Fibroblast of lung (primary cell): ENCODE measurements at places on chromosomes 12 and 14. TPM values are rescaled to one million over a fixed set of nuclear protein-coding genes. Genes with fewer than 3 reads are reported as not detected.

DNA sequence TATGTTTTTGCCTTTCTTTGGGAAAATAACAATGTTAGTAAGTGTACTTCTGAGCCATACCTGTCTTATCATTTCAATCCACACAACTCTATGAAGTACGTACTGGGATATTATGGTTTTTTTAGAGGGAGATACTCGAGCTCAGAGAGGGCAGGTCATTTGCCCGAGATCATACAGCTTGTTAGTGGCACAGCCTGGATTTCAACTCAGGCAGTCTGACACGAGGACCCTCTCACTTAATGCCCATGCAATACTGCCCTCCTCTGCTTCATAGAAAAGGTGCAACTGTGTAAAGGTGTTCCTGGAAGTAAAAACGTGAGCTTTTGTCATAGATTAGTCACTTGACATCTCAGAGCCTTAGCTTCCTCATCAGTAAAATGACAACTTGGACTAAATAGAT lies 128.0 kb downstream of the NDUFA12 start:
- no peak overlapping the region for H3K27ac ChIP-seq
- peaks cover 51% of the 10 kb centered on the region for H3K27me3 ChIP-seq
- DNase-seq = no peak

Gene SLC22A17
- 3.9 and 7.9 TPM in 2 replicates for polyA plus RNA-seq

DNA sequence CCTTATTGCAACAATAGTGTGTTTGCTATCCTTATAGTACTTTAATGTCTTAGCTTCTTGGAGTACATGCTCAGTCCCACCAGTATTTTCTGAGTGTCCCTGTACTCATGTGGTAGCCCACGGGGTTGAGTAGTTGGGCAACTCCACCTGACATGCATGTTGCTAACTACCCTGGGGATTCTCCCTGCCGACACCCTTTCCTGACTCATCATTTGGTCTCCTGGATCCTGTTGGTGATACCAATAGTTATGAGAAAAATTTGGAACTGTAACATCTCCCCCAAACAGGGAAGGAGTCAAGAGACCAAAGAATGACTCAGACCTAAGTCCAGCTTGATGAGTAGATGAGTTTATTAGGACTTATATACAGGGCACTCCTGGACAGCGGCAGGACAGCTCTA lies 101.6 kb downstream of the BRMS1L start:
- H3K4me1 ChIP-seq = no peaks in the 10 kb centered on the region
- no peak overlapping the region for H3K4me3 ChIP-seq
- no peak for DNase-seq

Gene SDS
- not detected in 2 replicates for polyA plus RNA-seq

- no peak overlapping the region for H3K27ac ChIP-seq
- H3K4me1 ChIP-seq = no peaks in the 10 kb centered on the region
- no peaks in the 10 kb centered on the region for H3K27me3 ChIP-seq
- no peaks in the 10 kb centered on the region for H3K36me3 ChIP-seq
Observed at GRCh38 chr12:130031571-130032189, 127.9 kb upstream of the TMEM132D start.

- no peaks in the 10 kb centered on the region for H3K27me3 ChIP-seq
- DNase-seq = peak; percentile 90
- peak overlapping the region; percentile 89 for H3K27ac ChIP-seq
- H3K36me3 ChIP-seq = no peaks in the 10 kb centered on the region
- H3K4me3 ChIP-seq = no peak overlapping the region
Observed at GRCh38 chr14:102795060-102795925, 18.0 kb downstream of the TRAF3 start.

GRCh38 chr14:24055971-24056799 lies 4.4 kb downstream of the CARMIL3 start:
- no peak overlapping the region for H3K27ac ChIP-seq
- no peak overlapping the region for H3K4me3 ChIP-seq
- H3K4me1 ChIP-seq = no peaks in the 10 kb centered on the region
- no peak for DNase-seq
- H3K27me3 ChIP-seq = peaks cover 5% of the 10 kb centered on the region
- no peaks in the 10 kb centered on the region for H3K36me3 ChIP-seq

GRCh38 chr12:68759852-68760251 lies 13.9 kb downstream of the SLC35E3 start:
- no peak for DNase-seq
- no peak overlapping the region for H3K27ac ChIP-seq
- no peaks in the 10 kb centered on the region for H3K4me1 ChIP-seq
- H3K27me3 ChIP-seq = no peaks in the 10 kb centered on the region
- peaks cover 1% of the 10 kb centered on the region for H3K36me3 ChIP-seq

- H3K4me3 ChIP-seq = no peak overlapping the region
- no peaks in the 10 kb centered on the region for H3K36me3 ChIP-seq
- H3K4me1 ChIP-seq = no peaks in the 10 kb centered on the region
- no peak overlapping the region for H3K27ac ChIP-seq
- no peak for DNase-seq
- H3K27me3 ChIP-seq = no peaks in the 10 kb centered on the region
Observed at GRCh38 chr12:18886962-18887361, 149.0 kb downstream of the CAPZA3 start.

DNA sequence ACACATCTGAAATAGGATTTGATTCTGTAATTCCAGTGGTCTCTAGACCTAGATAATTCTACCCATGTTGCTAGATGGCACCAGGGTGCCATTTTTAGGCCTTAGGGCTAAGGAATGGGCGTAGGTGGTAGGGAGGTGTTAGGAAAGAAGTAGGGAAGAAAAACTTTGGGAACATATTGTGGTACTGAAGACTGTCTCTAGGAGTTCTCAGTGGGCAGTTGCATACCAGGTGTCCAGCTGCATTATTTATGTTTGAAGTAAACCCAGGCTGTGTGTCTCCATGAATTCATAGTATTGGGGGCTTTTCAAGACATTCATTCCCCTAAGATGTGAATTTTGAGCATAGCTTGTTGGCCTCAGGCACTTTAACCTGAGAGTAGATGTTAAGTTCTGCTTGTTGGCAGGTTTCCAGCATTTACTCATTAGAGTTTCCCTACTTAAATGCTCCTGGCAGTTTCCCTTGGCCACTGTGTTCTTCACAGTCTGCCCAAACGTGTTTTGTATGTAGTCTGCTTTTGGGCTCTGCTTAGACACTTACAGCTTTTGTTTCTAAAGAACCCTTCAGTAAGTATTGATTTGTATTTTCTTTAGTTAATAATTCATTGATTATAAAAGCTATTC lies 31.5 kb upstream of the CCT2 start:
- peaks cover 7% of the 10 kb centered on the region for H3K4me1 ChIP-seq
- H3K36me3 ChIP-seq = no peaks in the 10 kb centered on the region
- H3K27ac ChIP-seq = peak overlapping the region; percentile 4
- H3K27me3 ChIP-seq = no peaks in the 10 kb centered on the region

Gene GRIN2B
- not detected in 2 replicates for polyA plus RNA-seq

DNA sequence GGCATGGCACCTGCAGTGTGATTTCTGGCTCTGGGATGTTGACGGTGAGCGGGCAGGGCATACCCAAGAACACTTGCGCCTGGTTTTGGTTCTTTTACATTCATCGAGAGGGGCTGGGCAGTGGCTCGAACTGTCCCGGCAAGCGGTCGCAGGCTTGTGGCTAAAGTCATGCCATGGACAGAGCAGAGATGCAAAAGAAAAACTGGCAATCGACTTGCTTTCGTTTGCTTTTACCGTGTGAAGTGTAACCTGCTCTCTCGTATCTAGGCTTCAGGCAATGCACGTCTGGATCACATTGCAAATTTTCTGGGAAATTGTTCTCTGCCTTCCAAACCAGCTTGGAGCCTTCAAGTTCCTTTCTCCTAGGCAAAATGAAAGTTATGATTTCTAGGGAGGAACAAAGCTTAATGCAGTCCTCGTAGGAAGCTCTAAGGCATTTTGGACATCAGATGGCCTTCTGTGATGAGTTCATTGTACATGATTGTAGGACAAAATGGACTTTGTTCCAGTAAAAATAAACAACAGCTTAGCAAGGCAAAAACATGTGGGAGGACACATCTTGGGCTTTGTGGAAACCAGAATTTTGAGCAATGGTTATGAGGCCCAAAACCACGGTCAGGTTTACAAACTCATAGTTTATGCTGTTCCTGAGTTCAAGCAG lies 18.3 kb downstream of the ADGRD1 start:
- no peak overlapping the region for H3K4me3 ChIP-seq
- DNase-seq = no peak
- H3K27ac ChIP-seq = no peak overlapping the region
- no peaks in the 10 kb centered on the region for H3K36me3 ChIP-seq
- no peaks in the 10 kb centered on the region for H3K27me3 ChIP-seq

DNA sequence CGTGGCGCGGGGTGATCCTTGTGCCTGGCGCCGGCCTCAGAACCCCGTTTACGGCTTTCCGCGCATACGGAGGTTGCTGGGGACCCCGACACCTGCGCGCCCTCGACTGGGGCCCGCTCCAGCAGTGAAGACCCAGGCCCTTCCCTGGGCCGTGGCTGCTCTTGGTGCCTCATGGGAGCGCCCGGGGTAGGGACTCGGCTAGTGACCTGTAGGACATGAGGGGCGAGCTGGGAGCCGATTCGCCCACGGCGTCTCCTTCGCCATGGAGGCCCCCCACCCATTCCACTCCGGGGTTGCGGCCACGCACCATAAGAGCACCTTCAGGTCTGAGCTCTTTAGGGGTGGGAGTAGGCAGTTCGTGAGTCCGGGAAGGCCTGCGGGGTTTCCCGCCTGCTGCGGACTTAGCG lies 14.2 kb upstream of the PAX9 start:
- H3K27me3 ChIP-seq = peaks cover 46% of the 10 kb centered on the region
- no peaks in the 10 kb centered on the region for H3K36me3 ChIP-seq
- no peaks in the 10 kb centered on the region for H3K4me1 ChIP-seq
- no peak overlapping the region for H3K27ac ChIP-seq
- no peak for DNase-seq

DNA sequence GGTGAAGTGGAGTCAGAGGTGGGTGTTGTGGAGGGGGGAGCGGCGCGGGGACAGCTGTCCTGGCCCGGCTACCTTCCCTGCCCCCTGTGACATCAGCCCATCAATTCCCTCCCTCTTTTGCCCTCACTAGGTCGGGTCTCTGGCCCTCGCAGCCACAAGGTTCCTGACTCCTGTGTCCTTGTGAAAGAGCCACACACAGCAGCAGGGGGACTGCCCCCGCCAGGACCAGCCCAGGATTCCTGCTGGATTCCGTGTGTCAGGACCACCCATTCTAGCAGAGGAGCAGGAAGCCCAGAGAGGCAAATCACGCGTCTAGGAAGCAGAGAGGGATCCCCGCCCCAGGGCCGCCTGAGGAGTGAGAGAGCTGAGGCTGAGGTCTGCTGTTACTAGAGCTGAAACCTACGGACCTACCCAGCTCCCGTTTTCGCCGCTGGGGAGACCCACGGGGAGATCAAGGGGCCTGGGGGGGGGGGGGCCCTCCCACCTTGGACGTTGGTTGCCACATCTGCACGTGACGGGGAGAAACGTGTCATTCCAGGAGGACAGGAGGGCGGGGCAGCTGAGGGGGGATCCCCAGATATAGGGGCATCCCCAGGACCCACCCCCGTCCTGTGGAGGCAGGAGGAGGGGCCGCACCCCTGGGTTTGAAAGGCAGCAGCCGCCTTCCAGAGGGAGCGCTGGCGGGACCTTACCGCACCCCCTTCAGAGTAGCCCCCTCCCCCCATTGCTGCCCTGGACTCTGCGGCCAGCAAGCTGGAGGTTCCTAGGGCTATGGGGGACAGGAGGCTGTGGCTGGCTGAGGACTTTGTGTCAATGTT lies 12.5 kb upstream of the INF2 start:
- DNase-seq = no peak
- peaks cover 32% of the 10 kb centered on the region for H3K4me1 ChIP-seq

Gene SLCO1B1
- polyA plus RNA-seq = not detected in 2 replicates

Gene RIMBP2
- not detected in 2 replicates for polyA plus RNA-seq

DNA sequence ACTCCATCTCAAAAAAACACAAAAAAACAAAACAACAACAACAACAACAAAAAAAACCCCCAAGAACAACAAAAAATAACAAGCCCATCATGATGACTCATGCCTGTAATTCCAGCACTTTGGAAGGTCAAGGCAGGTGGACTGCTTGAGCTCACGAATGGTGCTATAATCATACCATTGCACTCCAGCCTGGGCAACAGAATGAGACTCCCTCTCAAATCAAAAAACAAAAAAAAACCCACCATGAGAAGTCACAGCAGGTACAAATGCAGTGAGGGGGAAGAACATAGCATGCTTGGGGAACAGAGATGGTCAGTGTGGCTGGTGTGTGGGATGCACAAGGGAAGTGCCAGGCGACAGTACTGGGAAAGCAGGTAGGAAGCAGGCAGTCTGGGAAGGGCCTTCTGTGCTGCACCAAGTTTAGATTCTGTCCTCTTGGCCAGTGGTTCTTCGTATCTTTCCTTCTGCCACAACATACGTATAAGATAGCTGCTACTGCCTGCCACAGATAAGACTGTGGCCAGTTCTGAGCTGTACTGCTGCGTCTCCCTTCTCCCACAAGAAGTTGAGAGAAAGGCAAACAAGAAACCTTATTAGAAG lies 28.0 kb downstream of the ATG14 start:
- no peak for DNase-seq
- peaks cover 5% of the 10 kb centered on the region for H3K36me3 ChIP-seq
- peaks cover under 1% of the 10 kb centered on the region for H3K4me1 ChIP-seq
- no peaks in the 10 kb centered on the region for H3K27me3 ChIP-seq

DNA sequence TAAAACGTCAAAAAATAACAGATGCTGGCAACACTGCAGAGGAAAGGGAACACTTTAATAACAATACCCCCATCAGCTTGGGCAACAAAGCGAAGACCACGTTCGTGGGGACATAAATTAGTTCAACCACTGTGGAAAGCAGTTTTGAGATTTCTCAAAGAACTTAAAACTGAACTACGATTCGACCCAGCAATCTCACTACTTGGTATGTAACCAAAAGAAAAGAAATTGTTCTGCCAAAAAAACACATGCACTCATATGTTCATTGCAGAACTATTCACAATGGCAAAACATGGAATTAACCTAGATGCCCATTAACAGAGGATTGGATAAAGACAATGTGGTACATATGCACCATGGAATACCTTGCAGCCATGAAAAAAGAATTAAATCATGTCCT lies 81.2 kb upstream of the RAP1B start:
- H3K4me3 ChIP-seq = no peak overlapping the region
- no peaks in the 10 kb centered on the region for H3K36me3 ChIP-seq
- no peaks in the 10 kb centered on the region for H3K4me1 ChIP-seq
- DNase-seq = peak; percentile 29

DNA sequence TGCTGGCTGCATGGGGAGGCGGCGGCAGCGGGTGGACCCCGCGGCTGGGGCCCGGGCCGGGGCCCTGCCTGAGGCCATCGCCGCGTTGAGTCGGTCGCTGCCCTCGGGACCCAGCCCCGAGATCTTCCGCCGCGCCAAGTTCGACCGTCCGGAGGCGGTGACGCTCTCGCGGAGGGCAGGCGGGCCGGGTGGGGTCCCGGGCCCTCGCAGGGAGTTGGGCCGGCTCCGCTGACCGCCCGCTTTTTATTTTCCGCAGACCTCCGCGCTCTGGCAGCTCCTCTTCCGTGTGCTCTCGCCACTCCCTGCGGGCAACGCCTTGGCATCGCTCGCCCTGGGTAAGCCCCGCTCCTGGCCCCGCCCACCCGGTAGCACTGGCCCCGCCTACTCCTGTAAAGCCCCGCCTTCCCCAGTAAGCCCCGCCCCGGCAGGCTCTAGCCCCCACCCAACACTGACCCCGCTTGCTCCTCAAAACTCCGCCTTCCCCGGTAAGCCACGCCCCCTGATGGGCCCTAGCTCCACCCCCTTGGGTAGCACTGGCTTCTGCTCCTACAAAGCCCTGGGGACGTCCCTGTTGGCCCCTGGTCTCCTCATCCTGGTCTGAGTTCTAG lies 424 bp downstream of the TEDC1 start:
- DNase-seq = peak; percentile 38
- H3K27ac ChIP-seq = peak overlapping the region; percentile 78
- peaks cover 11% of the 10 kb centered on the region for H3K27me3 ChIP-seq
- peaks cover 4% of the 10 kb centered on the region for H3K4me1 ChIP-seq

- no peaks in the 10 kb centered on the region for H3K27me3 ChIP-seq
- no peaks in the 10 kb centered on the region for H3K4me1 ChIP-seq
- no peak for DNase-seq
- H3K27ac ChIP-seq = no peak overlapping the region
- no peak overlapping the region for H3K4me3 ChIP-seq
- no peaks in the 10 kb centered on the region for H3K36me3 ChIP-seq
Observed at GRCh38 chr12:72792889-72793288, 520.7 kb downstream of the TRHDE start.
